GM18507 (cell line): ENCODE measurements at places on chromosomes 13 and 19.

- DNase-seq: no peak
Measured at GRCh38 chr19:42422092-42422900, 4.9 kb downstream of the LIPE start.

GRCh38 chr19:7975037-7975436, 30.4 kb downstream of the ELAVL1 start:
- no peak for DNase-seq

DNA sequence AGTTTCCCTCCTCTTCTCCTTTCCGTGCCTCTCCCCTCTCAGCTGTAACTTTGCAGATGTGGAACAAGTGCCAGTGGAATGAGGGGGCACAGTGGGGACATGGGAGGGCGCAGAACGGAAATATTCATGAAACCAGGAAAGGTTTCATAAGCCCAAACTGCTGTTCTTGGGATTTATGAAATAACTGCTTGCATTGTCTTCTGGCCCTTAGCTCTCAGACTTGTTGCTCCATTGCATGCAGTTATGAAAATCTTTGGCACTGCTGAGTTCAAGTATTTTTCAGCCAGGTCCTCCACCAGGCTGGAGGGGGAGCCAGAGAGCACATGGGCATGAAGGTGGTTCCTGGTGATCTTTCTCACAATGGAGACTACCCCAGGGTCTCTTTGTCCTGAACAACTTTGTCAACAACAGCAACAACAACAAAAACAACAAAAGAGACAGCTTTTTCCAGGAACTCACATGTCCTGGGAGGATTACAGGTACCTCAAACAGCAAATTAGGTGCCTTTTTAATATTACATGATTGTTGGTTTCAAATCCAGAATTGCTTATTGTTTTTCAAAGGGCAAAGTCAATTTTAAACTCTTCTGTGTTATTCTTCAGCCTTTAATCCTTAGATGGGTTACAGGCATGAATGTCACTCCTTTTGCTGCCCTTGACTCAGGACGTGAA, 1.5 kb downstream of the RGCC start:
- DNase-seq: no peak

GRCh38 chr19:4144666-4145249, 8.7 kb upstream of the CREB3L3 start:
- no peak for DNase-seq

DNA sequence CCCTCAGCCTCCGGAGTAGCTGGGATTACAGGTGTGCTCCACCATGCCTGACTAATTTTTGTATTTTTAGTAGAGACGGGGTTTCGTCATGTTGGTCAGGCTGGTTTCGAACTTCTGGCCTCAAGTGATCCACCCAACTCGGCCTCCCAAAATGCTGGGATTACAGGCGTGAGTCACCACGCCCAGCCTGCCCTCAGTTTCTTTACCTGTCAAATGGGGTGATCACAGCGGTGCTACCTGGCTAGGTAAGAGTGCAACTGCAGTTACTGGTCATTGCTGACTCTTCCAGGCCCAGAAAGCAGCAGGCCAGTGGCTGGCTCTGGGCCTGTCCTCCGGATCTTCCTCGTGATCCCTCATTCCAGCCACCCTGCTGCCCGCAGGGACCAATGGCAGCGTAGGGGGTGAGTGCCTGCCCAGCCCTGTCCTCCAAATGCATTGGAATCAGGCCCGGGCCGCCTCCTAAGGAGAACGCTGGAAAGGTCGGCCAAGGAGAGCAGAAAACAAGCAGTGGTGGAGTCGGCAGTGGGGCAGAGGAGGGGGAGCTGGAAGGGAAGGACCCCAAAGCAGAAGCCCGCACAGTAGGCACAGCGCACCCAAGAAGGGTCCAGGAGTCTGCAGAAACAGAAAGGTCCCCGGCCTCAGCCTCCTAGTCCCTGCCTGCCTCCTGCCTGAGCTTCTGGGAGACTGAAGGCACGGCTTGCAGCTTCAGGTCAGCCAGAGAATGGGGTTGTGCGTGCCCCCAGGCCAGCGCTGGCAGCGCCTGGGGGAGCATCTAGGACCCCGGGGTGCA, 1.8 kb upstream of the SLC27A1 start:
- no peak for DNase-seq

GRCh38 chr19:18202778-18203407, 949 bp downstream of the RAB3A start:
- no peak for DNase-seq

DNA sequence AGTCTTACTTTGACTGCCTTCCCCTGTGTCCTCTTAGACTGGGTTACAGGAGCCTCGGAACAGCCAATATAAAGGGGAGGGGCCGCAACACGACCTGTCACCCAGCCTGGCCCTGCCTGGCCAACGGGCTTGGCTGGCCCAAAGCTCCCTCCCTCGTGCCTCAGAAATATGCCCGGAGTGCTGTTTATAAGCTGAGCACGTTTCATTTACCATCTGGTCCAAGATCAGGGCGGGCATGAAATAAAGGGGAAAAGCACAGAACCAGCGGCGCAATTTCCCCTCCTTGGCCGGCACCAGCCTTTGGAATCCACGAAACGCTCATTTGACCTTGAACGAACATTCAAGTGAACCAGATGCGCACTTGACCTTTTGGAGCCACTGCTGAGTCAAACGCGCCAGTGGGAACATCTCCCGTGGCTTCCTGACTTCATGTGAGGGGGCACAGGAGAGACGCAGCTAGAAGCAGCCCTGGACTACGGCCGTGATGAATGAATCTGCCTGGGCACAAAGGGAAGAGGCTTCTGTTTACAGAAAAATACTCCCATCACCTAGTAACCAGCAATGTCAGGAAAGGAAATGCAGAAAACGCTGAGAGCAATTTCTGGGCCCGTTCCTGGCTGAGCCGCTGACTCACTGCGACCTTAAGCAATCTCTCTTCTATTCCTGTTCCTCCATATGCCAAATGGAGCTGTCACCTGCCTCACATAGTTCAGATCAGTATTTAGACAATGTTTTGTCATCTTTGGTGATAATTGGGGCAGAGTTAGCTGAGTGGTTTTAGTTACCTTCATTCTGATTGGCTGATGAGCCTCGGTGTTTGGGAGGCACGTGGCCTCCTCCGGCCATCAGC, 53.3 kb downstream of the RFX2 start:
- DNase-seq: no peak
